Hypothalamus (tissue), 51 donors: ENCODE measurements at places on chromosomes 12 and 14.

DNA sequence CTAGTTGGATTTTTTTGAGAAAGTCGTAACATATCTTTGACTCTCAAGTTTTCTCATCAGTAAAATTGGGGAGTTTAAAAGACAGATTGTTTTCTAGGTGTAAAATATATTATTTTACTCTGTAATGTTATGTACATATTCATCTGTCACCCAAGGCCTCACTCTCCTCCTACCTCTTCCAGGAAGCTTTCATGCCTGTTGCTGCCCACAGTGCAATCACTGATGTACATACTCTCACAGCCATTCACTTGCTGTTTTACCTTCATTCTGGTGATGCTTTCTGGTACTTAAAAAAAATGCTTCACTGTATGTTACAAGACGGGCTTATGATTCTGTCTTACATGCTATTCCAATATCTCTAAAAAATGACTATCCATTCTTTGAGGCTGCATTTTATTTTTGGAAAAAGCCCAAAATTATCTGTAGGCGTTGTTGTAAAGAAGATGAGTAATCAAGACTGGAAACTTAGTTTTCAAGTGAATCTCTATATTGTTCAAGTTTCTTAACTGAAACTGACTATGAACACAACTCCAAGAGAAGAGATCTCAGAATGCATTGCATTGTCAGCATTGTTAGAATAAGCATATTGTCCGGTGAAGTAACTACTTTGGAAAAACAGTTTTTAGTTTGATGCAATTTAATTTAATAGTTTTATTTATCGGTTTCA lies 82.5 kb downstream of the LMO3 start:
- no peak for DNase-seq

- no peak for DNase-seq
These were observed 12.4 kb downstream of the MED21 start for GRCh38 chr12:27034607-27035293.

GRCh38 chr12:47816403-47817271 lies 3.1 kb downstream of the HDAC7 start:
- DNase-seq: no peak

DNA sequence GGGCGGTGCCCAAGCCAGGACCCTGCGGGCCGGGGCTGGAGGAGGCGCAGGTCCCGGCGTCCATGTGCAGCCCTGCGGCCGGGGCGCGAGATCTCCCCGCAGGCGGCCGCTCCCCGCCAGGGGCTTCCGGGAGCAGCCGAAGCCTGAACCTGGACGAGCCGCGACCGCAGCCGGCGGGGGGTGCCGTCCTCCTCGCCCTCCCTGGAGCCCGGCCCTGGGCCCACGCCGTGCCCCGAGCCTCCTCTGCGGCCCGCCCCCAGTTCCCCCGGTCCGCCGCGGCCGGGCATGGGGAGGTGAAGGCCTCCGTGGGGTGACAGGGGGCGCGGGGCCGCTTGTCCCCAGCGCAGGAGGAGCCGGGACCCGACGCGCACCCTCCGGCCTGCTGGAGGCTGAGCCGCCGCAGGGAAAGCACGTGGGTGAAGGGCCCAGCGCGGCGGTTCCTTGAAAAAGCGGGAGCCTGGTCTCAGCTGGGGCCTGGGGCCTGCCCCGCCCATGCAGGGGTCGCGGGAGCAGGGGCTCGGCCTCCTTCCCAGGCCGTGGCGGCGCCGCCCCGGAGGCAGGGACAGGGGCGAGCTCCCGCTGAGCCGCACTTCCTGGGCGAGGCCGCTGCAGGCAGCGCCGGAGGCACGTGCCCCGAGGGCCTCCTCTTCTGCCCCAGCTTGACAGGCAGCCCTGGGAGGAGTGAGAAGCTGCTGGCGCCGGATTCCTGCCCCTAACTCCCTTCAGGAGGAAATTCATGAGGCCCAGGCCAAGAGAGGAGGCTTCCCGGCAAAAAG lies 55.6 kb upstream of the PPP2R5C start:
- no peak for DNase-seq

DNA sequence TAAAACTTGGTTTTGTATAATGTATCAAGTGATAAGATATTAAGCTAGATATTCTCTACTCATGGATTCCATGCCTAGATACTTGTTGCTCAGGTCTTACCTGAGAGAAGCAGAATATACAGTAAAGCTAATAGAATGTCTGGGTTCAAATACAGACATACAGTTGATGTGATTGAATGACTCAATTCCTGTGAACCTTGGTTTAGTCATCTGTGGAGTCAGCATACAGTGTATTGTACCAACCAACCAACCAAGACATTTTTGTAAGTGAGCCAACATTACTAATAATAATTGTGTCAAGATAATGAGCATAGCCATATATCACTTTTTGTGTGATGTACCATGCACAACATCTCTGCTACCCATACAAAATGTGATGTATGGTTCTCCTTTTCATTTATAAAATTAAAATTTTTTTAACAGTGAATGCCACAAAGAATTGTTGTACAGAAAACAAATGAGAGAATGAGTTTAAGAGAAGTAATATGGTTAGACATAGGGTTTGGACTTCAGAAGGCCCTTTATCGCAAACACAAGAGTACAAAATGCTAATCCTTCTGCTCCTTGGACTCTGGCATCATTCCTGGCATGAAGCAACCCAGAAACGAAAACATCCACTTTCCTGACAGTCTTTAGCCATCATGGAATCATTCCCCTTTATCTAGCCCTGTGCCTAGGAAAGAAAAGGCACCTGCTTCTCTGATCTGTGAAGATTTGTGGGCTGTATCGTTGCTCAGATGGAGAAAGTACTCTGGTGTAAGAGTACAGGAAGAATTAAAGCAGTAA lies 977.2 kb upstream of the USP15 start:
- no peak for DNase-seq

- no peak for DNase-seq
These were observed 55.6 kb downstream of the SMUG1 start for GRCh38 chr12:54132976-54133771.

- no peak for DNase-seq
These were observed 4.5 kb downstream of the HMGA2 start for GRCh38 chr12:65828711-65829339.

- DNase-seq: no peak
These were observed 11.6 kb downstream of the OTX2 start for GRCh38 chr14:56798447-56799342.

- no peak for DNase-seq
These were observed 48.3 kb downstream of the SPRING1 start for GRCh38 chr12:116689521-116689920.

- DNase-seq: no peak
These were observed 64.9 kb downstream of the RIC8B start for GRCh38 chr12:106839333-106839732.

DNA sequence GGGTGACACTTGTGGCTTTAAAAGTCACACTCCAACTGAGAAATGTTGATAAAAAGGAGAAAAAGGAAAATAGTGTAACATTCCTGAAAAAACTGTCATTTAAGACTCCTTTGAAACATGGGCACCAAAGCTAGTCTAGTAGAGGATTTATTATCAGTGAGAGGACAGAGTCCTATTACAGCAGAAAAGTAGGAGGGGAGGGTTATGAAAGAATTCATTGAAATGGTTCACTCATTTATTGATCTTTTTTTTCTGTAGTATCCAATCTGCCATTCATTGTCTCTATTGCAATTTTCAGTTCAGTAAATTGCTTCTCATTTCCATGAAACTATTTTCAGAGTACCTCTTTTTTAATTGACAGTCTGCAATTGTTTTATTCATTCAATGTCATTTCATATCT lies 25.4 kb downstream of the PPM1A start:
- DNase-seq: no peak
